ENCODE measurements at places on chromosomes 13 and 19.

DNA sequence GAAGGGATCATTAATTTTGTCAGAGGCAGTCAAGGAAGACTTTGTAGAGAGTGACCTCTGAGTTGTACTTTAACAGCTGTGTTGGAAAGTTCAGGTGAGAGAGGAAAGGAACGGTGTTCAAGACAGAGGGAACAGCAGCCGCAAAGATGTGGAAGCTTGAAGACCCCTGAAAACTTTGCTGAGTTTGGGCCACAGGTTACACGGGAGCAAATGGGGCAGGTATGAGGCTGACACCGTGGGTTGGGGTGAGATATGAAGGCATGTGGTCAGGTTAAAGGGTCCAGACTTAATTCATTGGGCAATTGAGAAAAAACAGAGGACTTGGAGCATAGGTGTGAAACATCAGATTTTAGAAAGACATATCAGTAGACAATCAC lies 72.0 kb upstream of the SERP2 start:
- DNase-seq: no peak

GRCh38 chr19:7461841-7462629 lies 26.8 kb downstream of the PEX11G start:
- DNase-seq: no peak

DNA sequence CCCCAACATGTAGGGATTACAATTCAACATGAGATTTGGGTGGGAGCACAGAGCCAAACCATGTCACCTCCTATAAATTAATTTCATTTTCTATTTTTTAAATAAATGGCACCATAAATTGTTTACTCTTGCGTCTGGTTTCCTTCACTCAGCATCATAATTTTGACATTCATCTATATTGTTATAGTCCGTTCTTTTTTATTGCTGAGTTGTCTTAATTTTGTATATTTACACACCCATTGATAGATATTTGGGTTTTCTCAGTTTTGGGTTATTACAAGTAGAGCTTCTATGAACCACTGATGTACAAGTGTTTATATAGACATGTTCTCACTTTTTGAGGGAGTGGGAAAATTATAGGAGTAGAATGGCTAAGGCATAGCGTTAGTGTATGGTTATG lies 445.4 kb downstream of the MYO16 start:
- DNase-seq: no peak

- DNase-seq: no peak
Measured at GRCh38 chr19:41930926-41931592, 2.8 kb upstream of the ERFL start.

GRCh38 chr19:15418579-15419412 lies at the start of gene AKAP8L:
AKAP8L (minus strand) TSS chr19:15418988; CDS start chr19:15418923, 65 bp downstream.
- peak; percentile 99 for DNase-seq

GRCh38 chr13:51003642-51004041 lies 94.1 kb downstream of the RNASEH2B start:
- DNase-seq: no peak

GRCh38 chr19:11345122-11345803 lies 805 bp downstream of the TMEM205 start:
- no peak for DNase-seq

DNA sequence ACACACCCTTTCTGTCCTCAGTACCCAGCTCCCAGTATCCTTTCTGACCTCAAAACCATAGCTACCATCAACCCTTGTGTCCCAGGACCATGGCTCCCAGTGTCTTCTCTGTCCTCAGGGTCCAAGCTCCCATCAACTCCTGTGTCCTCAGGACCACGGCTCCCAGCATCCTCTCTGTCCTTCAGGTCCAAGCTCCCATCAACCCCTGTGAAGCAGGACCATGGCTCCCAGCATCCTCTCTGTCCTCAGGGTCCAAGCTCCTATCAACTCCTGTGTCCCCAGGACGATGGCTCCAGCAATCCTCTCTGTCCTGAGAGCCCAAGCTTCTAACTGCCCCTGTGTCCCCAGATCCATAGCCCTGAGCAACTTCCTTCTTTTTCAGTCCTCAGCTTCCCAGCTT lies 1.7 kb upstream of the CADM4 start:
- no peak for DNase-seq

DNA sequence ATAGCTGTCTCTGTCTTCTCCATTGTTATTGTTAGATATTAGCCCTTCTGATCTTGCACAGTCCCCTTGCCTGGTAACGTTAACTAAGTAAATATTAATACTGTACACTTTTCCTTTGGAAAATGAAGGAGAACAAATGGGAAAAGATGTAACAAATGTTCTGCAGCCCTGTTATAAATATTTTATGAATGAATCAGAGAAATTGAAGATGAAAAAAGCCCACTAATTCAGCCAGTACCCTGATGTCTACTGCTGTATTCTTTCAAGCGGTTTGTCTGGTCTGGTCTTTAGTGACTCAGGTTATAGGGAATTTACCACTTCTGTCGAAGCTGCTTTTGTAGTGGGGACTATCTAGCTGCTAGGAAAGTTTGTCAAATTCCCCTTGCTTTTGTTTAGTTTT lies 121.0 kb downstream of the COG6 start:
- no peak for DNase-seq

- DNase-seq: no peak
Measured at GRCh38 chr19:58037927-58038687, 4.3 kb downstream of the ZSCAN1 start.

GRCh38 chr13:60869225-60869624 lies 472.2 kb downstream of the TDRD3 start:
- DNase-seq: no peak

- no peak for DNase-seq
Measured at GRCh38 chr13:99144306-99144705, 56.3 kb upstream of the UBAC2 start.

DNA sequence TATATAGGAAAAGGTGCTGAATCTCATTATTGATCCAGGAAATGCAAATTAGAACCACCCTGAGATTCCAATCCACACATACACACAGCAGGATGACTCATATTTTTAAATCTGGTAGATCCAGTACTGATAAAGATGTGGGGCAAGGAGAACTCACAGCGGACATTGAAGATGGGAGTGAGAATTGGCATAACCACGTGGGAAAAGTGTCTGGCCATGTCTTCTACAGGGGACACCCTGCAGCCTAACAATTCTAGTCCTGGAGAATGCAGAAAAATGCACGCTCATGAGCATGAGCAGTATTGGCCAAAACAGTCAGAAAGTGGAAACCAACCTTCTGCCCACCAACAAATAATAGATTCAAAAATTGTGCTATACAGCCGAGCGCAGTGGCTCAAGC lies 13.5 kb upstream of the BCL3 start:
- DNase-seq: no peak

DNA sequence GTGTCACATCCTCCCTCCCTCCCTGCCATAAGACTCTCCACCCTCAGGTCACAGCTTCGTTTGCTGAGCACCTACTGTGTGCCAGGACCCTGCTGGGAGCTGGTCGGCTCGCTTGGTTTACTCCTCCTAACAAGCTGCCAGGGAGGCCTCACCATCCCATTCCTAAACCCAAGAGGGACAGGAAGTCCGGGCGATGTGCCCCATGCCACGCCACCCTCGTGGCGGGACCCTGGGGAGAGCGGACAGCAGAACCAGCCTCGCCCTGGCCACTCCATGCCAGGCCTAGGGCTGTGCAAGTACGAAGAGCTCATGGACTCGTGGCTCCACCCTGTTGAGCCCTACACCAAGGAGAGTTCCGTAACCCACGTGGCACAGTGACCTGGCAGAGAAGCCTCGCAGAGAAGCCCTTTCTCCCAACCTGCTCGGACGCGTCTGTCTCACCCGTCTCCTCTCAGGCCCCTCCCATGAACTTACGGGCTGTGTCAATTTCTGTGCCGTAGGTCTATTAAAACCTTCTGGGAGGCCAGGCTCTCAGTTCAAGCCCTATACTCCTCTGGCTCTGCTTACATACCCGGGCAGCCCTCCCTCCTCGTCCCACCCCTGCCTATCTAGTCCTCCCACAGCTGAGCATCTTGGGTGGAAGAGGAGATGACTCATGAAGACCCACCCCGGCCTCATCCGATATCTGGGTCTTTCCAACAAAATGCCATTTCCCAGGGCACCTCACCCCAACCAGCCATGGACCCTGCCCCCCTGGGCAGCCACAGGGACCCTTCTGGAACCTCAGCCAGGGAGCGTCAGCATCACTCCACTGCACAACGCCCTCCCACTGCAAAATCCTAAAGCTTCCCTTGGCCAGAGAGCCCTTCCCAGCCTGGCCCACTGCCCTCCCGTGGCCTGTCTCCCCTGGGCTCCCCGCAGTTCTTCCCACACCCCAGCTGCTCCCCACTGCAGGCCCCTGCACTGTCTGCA lies 2.6 kb downstream of the UBXN6 start:
- no peak for DNase-seq

GRCh38 chr19:13827656-13828055 lies 32.4 kb downstream of the ZSWIM4 start:
- DNase-seq: no peak

- DNase-seq: no peak
Measured at GRCh38 chr19:54612428-54612827, 17.9 kb upstream of the LILRB1 start.

DNA sequence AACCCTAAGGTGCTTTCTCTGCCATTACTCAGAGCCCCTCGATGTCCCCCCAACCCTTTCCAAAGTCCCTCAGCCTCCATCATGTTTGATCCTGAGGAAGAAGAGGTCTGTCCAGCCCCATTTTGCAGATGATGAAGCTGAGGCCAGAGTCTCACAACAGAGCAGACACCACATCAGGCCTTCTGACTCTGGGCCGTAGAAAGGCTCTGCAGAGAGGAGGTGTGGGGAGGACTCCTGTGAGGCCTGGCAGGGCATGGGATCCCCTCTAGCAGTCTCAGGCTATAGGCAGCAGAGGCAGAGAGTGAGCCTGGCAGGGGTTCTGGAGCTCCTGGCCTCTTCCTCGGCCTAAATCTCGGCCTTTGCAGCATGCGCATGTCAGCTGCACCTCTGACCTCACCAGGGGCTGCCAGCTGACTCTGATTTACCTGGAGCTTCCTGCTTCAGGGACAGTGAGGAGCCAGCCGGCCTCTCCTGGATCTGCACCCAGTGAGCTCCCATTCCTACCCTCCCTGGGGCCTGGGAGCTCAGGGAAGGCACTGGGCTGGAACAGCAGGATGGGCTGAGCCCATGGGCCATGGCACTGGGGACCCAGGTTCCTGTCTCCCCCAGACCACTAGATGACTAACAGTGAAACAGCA lies 41.7 kb upstream of the VSTM2B start:
- DNase-seq: no peak

DNA sequence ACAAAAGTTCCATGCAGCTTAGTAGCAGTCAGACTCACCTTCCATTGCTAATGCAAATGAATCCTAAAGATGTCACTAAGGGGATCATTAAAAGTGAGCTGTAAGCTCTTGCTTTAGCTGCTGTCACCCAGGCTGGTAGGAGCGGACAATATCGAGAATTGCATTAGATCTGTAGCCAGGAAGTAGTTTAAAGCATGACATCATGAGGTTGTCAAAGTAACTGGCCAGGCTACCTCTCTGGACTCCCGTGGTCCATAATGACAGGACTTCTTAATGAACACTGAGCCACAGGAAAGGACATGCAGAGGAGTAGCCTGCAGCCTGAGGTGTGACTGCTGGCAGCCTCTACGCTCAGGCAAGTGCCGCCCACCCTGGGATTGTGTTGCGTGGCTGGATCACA lies 522.3 kb upstream of the NBEA start:
- DNase-seq: no peak

- DNase-seq: no peak
Measured at GRCh38 chr19:10010247-10010691, at the start of gene COL5A3. COL5A3 (minus strand) TSS chr19:10010504; CDS start chr19:10010385, 119 bp downstream.

GRCh38 chr19:18899624-18900560 lies 3.9 kb upstream of the CERS1 start:
- DNase-seq: no peak

DNA sequence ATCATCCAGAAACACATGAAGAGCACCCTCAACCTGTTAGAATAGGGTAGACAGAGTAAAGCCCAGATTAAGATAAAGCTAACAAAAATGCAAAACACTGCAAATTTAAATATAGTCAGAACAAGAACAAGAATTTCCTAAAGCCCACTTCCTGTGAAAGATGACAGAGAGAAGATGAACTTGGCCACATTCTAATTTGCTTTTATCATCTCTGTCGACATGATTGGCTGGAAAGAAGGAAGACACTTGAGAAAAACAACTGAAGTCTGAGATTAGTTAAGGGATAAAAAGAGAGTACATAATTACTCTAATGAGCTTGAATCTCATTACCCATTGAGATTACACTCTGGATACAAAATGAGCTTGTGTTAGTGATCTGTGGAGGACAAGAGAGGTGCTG lies 537.6 kb downstream of the KLF5 start:
- DNase-seq: no peak

- no peak for DNase-seq
Measured at GRCh38 chr19:31220540-31220939, 128.7 kb downstream of the TSHZ3 start.

DNA sequence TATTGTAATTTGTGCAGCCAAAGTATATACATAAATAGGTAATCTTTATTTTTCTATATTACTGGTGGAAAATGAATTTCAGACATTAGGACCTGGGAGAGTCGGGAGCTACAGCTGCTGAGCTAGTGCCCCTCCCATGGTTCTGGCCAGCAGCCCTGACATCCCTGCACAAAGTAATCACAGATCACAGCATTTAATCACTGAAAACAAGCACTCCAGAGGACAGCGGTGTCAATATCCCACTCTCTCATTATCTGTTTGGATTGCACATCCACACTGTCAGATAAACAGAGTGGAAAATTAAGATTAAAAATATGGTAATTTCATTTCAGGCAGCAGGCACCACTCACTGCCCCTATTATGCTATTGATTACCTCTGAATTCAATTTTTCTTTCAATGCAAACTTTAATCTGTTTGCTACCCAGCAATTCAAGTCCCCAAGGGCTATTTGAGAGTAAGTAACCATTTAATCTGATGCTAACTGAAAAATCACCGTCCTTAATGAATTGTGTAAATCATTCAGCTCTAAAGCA lies 254.1 kb upstream of the SOX21 start:
- DNase-seq: no peak

DNA sequence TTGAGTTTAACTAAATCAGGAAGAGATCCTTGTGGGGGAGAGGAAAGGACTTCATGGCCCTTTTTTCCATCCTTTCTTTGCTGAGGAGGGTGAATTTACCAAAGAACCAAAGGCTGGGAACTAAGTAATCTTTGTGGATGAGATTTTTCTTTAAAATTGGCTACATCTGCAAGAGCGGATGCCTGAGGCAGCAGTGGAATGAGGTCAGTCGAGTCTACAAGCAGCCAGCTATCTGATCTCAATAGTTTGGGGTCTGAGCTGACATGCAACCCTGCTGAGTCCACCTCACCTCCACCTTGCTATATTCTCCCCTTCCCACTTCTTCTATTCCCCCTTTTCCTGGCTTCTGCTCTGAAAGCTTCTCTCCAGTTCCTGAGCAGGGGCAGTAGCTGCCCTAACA lies 3.6 kb upstream of the DNAJC15 start:
- DNase-seq: no peak

DNA sequence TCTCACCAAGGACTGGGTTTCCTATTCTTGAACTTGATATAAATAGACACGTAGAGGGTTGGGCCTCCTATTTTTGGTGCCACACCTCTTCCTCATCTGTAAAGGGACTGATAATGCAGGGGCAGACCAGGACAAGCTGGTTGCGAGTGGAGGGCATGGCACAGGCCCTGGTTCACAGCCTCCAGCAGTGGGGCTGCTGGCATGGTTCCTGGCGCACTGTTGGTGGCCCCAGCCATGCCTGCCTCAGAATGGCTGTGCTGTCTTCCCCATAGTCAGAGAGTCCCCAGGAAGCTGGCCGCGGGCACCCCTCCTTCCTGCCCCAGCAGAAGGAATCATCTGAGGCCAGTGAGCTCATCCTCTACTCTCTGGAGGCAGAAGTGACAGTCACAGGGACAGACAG lies 10.5 kb upstream of the OVOL3 start:
- DNase-seq: no peak
